ENCODE measurements at places on chromosomes 13 and 19. TPM values are rescaled to one million over a fixed set of nuclear protein-coding genes. Genes with fewer than 3 reads are reported as not detected.
A peak's percentile ranks its signal among the peaks of the same experiment; 100 is the strongest.

ASPDH gene
- not detected for total RNA-seq

GRCh38 chr19:13795595-13796300 lies 505 bp downstream of the ZSWIM4 start:
- H3K4me3 ChIP-seq = peak overlapping the region; percentile 65
- peaks cover 35% of the 10 kb centered on the region for H3K4me1 ChIP-seq
- DNase-seq = no peak
- H3K27me3 ChIP-seq = no peaks in the 10 kb centered on the region
- peak overlapping the region; percentile 94 for H3K27ac ChIP-seq

- no peak overlapping the region for H3K4me3 ChIP-seq
- DNase-seq = no peak
- H3K36me3 ChIP-seq = no peaks in the 10 kb centered on the region
- peaks cover 30% of the 10 kb centered on the region for H3K4me1 ChIP-seq
Observed at GRCh38 chr19:31312677-31313244, 36.5 kb downstream of the TSHZ3 start.

DNA sequence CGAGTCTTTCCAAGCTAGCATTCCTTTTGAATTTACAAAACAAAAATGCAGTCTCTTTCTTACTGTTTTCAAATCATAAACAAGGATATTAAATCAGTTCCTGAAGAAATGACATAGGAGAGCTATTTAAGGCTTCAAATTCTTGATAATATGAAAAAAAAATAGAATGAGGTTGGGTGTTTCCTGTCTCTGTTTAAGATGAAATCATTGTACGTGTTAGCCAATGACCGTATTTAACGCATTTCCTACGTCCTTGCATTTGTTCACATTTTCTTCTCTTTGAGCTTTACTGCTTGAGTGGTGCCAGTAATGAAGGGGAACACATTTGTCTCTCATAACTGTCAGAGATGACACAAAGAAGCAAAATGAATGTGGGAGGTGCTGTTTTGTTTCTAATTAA lies 821.3 kb downstream of the DIAPH3 start:
- no peaks in the 10 kb centered on the region for H3K27me3 ChIP-seq
- H3K36me3 ChIP-seq = no peaks in the 10 kb centered on the region

Data from vagina (tissue), 2 donors.